ENCODE measurements at places on chromosomes 16 and 17.

- DNase-seq: no peak
Measured at GRCh38 chr17:58813712-58814111, 58.1 kb downstream of the PPM1E start.

DNA sequence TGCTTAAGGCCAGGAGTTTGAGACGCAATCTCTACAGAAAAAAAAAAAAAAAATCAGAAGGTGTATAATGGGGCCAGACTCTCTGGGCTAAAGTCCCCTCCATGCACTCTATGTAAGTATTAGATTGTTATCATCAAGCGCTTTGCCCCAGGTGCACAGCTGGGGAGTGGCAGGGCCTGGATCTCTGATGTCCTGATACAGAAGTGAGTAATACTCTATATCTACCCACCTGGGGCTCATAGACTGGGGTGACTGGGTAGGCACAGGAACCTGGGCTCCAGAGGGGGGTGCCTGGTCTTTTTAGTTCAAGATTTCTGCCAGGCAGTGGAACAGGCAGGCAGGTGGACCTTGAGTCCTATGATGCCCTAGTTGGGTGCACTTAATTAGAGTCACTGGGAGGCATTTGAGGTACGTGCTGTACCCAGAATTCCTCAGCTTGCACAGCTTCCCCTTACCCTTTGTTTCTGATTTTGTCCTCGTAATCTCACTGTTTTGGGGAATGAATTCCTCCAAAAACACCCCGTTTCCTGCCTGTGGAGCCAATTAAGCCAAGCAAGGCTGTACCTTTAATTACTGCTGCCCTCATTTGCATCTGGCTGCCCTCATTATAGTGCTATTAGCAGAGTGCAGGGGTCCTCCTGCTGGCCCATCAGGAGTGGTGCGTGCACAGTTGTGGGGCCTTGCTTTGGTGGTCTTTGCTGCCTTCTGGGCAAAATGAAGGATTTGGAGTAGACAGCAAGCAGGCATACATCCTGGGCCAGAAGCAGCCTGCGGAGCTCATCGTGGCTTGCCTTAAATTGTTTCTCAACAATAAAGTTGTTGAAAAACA, 239.0 kb downstream of the SNX29 start:
- DNase-seq: no peak

GRCh38 chr16:12906271-12906670, 4.9 kb downstream of the SHISA9 start:
- no peak for DNase-seq

GRCh38 chr16:75043175-75043895, 44.5 kb downstream of the ZNRF1 start:
- DNase-seq: no peak

GRCh38 chr16:53257001-53257400, 177.3 kb upstream of the RBL2 start:
- DNase-seq: peak; percentile 17

DNA sequence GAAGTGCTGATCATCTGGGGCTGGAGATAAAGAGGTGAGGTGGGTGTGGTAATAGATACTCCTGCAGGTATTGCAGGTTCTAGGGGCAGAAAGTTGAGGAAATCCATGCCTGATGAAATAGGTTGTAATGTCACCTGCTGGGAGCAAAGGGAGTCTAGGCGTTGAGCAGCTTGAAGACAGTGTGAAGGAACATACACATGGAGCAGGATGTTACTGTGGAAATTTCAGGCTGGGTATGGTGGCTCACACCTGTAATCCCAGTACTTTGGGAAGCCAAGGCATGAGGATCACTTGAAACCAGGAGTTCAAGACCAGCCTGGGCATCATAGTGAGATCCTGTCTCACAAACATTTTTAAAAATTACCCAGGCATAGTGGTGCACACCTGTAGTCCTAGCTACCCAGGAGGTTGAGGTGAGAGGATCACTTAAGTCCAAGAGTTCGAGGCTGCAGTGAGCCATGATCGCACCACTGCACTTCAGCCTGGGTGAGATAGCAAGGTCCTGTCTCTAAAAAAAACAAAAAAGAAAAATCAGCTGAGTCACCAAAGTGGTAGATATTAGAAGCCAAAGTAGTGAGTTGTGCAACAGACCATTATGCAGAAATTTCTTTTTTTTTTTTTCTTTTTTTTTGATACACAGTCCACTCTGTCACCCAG, 9.1 kb upstream of the CRYBA1 start:
- peak; percentile 37 for DNase-seq

DNA sequence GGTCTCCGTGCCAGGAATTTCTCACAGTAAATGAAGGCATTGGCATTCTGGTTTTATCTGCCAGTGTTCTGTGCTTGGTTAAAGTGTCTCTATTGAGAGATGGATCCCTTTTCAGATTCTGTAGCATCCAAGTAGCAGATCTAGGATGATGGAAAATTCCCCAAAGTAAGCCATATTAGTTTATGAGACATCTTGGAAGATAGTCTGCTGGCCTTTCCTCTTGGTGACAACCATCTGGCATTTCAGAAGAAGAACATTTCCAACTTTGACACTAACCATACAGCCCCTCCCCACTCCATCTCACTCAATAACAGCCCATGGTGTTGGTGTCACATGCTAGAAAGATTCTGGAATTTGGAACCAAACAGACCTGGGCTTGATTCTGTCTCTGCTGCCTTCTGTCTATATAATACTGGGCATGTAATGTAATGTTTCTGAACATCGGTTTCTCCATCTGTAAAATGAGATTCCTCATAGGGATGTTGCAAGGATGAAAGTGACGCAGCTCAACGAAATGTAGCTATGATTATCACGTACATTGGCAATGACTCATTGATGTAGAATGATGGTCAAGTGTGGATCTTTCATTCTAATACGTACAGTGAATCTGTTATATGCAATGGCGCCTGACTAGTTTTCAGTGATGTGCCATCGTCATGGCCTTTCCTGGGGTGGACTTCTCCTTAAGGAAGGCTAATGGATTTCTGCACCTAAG, 32.6 kb upstream of the PIRT start:
- no peak for DNase-seq

- no peak for DNase-seq
Measured at GRCh38 chr17:70636517-70637133, 467.3 kb downstream of the KCNJ2 start.

- DNase-seq: no peak
Measured at GRCh38 chr16:24526701-24527495, 12.5 kb upstream of the RBBP6 start.

GRCh38 chr17:49843774-49844350, 4.0 kb downstream of the TAC4 start:
- DNase-seq: no peak

DNA sequence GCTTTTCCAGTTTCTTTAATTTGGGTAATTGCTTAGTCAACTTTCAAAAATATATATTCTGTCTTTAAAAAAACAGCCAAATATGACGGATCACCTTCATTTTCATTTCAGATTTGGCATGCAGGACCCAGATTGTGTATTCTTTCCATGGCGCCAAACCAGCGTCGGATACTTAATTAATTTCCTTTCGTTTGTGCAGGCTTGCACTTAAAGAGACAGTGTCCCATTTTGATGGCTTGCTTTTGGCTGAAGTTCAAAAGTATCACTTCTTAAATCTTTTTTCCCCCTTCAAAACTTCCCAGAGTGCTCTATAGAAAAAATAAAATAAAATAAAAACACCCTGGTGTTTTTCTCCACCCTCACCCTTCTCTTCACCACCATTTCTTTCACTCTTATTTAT, 394.5 kb upstream of the SOX9 start:
- no peak for DNase-seq

DNA sequence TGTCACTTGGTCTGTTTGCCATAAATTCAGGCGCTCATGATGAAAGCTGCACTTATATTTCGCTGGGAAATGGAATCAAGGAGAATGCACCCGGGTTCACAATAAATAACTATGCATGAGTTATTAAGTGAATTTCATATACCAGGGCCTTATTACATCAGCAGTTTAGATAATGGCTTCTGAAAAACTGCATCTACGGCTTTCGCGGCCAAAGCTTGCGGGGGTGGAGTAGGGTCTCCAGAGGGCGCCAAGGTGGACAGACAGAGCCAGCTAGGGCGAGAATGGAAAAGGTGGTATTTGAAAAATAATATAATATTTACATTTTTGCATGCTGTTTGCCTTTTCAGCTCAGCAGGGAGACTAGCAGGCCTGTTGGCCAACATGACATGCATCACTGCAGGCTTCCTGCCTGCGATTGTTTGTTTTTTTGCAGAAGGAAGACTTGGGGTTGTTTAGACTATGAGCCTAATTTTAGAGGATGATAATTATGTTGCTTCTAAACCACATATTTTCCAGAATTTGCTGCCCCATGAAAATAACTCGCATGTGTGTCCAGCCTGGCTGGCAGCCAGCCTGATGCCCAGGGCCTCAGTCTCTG, 173.8 kb upstream of the IRX3 start:
- DNase-seq: no peak

DNA sequence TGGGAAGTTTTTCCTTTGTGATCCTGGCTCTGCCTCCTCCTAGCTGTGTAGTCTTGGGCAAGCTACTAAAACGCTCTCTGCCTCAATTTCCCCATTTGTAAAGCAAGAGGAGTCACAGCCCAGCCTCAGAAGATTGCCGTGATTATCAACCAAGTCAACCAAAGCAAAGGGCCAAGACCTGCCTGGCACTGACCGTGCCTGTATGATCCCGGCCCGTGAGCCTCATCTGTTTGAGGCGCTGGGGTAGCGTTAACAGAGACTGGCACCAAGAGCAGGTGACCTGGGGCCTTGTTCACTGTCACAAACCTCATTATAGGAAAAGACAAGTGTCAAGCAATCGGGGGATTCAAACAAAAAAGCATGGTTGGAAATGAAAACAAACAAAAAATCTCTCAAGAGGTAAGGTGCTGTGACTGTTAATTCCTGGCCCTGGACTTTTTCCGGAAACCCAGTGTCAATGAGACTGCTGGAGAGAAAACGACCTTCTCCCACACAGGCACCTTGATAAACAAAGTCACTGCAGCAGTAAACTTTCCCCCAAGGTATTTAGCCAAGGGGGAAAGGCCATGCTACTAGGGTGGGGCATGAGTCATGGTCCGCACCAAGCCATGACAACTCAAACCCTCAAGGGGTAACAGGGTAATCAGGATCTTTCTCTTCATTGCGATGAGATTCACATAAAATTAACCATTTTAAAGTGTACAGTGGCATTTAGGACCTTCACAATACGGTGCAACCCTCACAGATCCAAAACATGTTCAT, 5.4 kb downstream of the MEAK7 start:
- no peak for DNase-seq

GRCh38 chr17:10177913-10178505, 20.4 kb downstream of the GAS7 start:
- DNase-seq: no peak

GRCh38 chr16:54473226-54473993, 186.8 kb upstream of the IRX3 start:
- no peak for DNase-seq

DNA sequence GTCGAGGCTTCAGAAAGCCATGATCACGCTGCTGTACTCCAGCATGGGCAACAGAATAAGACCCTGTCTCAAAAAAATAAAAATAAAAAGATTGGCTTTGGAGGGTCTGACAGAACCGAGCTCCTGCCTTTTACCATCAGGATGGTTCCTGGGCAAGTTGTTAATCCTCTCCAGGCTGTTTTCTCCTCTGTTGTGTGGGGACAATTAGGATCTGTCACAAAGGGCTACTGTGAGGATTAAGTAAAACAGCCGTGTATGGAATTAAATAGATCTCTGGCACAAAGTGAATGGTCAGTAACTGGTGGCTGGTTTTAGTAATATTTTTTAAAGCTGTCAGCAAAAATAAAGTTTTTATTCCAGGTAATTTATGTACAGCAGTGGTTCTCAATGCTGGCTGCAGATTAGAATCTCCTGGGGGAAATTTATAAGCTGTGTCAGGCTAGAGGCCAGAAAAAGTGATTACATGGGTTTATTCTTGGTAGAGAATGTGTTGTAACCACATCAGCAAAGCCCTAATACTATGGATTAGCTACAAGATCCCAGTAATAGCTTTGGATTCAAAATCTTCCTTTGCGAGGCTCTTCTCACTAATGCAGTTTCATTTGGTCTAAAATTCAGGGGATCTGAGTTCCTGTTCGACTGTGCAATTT, 47.2 kb downstream of the GPRC5B start:
- no peak for DNase-seq

- peak; percentile 84 for DNase-seq
Measured at GRCh38 chr17:76182016-76182764, 41.1 kb upstream of the FOXJ1 start.

DNA sequence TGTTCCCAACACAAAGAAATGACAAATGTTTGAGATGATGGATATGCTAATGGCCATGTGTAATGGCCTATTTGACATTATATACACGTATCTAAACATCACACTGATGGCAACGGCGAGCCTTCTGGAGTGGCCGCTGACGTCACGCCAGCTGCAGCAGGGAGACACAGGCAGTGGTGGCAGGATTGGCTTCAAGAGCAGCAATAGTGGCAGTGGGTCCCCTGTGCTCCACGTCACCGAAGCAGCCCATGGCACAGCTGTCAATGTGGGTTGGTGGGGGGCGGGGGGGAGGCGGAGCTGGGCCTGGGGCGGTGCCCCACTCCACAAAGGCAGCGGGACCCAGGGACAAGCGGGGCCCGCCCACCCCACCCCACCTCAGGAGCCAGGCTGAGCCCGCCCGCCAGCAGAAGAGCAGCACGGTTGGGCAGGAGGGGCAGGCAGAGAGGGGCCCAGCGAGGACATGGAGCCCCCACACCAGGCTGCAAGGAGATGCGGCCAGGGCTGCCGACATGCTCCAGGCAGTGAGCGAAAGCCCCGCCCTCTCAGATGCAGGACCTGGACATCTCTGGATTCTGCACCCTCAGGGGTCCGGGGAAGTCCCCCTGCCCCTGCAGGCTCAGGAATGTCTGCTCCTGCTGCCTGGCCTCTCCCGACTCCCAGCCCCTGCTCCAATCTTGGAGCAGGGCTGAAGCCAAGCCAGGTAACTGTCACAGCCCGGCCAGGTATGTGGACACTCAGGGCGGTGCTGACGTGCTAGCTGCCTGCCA, 64.6 kb downstream of the USP32 start:
- no peak for DNase-seq

- peak; percentile 30 for DNase-seq
Measured at GRCh38 chr16:81860287-81861266, 81.5 kb downstream of the PLCG2 start.

DNA sequence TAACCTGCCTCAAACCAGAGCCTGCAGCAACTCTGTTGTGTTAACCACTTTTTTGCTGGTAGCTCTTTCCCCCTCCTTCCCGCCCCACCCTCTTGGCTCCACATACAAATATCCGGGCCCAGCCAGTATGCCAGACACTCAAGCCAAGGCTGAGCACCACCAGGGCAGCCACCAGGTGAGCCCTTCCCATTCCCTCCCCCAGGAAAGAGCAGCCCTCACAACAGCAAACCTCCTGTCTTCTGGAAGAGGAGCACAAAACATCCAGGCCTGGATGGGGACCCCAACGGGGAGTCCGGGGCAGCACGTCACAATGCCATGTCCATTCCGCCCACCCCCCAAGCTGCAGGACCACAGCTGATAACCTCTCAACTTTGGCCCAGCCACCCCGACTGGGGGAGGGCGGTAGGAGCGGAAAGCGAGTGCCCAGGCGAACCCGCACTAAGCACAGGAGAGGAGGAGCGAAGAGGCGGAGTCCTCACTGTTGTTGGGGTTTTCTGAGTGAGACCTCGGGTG, 757 bp downstream of the ORMDL3 start:
- no peak for DNase-seq

- no peak for DNase-seq
Measured at GRCh38 chr16:30882429-30883310, 11.2 kb downstream of the BCL7C start.

All from foreskin keratinocyte (primary cell).